Suppressor macrophage treated with lipopolysaccharide for 1 hour (primary cell): ENCODE measurements at places on chromosomes 6 and 20.

GRCh38 chr6:158033751-158034702 is 52.4 kb downstream of the SYNJ2 start:
- DNase-seq = no peak

DNA sequence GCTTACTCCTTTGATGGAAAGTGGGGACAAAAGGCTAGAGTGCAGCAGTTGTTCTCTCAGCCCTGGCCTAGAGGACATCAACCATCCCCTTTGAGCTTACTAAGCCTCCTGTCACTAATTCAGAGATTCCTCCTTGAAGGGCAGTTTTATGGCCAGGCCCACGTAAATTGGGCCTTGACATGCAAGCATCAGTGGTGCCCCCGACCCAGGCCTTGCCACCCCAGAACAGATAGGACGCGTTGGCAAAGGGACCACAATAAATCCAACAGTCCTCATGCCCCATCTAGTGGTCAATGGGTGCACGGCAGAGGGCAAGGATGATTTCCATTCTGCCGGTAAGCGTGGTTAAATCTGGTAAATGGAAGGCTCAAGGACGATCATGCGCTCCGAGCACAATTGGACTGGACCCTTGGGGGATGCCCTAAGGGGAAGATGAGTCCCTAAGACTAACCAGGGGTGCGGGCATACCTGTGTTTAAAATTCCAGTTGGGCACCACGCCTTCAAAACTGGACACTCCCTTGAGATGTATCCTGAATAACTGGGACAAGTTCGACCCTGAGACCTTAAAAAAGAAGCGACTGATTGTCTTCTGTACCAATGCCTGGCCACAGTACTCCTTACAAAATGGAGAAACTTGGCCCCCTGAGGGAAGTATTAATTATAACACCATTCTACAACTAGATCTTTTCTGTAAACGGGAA is 32.6 kb downstream of the CEP85L start:
- DNase-seq = peak; percentile 71

DNA sequence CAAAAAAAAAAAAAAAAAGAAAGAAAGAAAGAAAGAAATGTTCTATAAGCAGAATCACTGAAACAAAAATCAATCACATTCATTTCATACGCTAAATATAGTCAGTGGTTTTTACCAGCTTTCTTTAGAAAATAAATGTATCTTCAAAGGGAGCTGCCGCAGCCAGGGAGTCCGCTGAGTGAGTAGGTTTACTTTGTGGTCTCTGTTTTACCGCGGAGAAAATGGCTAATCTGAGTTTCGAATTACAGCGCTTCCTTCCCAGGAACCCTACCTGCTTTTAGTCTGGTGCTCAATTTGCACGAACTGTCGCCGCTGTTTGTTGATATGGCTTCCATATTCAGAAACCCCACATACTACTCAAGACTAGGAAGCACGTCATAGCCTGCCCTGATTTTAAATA is 102.4 kb downstream of the TFAP2A start:
- DNase-seq = no peak

GRCh38 chr6:133740816-133741215 is 148.1 kb upstream of the TCF21 start:
- DNase-seq = no peak

GRCh38 chr6:54206510-54206909 is 95.3 kb downstream of the MLIP start:
- DNase-seq = no peak

GRCh38 chr6:132995009-132995408 is 180.6 kb downstream of the RPS12 start:
- DNase-seq = no peak

DNA sequence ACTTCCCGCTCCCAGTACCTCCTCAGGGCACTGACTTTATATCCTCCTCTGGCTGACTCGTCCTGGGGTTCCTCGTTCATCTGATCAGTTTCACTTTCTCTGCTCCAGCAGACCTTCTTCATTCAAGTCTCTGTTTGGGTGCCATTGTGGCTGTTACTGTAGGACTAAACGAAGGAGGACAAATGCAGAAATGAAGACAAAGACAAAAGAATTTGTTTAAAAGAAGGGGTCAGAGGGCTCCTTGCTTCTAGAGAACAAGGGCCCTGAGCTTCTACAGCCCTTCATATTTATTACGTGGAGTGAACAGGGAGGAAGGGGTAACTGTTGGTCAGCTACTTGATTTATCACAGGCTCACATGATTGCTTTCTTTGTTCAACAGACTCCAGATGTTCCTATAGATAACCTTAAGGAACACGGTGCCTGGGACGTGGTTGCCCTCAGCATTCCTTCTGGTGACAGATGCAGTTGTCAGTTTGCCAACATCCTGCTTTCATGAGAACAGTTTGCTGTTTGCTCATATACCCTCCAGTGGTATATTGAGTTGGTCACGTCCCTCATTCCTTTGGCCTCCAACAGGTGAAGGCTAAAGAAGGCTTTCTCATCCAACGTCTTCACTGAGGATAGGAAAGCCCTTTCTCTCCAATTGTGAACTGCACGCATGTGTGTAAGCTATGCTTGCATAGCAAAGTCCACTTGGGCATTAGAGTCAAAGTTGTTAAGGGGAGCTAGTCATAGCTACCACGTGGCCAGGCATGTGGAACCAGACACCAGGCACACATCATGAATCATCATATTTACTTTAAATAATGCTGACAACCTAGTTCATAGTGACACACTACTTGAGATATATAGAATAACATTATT is 69.1 kb upstream of the BTN3A2 start:
- DNase-seq = peak; percentile 72

DNA sequence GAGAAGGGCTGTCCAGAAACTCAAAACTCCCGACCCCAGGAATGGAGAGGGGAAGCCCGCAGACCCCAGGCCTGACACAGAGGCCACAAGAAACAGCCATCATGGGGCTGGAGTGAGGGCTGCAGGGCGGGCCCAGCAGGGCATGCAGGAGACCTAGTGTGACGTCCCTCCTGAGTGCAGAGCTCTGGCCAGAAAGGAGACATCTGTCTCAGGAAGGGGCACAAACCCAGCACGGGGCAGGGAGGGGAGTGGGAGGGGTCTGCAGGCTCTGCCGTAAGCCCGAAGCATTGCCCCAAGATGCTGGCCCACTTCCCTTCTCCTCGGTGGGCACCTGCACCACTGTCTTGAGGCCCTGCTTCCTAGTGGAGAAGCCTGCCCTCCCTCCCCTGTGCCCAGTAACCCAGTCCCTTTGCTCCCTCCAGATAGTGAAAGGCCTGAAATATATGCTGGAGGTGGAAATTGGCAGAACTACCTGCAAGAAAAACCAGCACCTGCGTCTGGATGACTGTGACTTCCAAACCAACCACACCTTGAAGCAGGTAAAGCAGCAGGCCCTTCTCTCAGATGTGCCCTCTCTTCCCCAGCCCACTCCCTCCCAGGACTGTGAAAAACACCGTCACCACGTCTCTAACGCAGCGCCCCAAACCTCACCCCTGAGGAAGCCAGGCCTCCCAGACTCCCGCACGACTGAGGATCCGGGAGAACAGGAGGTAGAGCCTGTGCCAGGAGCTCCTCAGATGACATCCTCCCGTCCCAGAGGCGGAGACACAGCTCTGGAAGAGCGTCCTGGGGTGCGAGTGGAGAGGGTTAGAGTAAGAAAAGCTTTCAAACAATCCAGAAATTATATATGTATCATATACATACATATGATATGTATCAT is 9.7 kb downstream of the CST7 start:
- no peak for DNase-seq

DNA sequence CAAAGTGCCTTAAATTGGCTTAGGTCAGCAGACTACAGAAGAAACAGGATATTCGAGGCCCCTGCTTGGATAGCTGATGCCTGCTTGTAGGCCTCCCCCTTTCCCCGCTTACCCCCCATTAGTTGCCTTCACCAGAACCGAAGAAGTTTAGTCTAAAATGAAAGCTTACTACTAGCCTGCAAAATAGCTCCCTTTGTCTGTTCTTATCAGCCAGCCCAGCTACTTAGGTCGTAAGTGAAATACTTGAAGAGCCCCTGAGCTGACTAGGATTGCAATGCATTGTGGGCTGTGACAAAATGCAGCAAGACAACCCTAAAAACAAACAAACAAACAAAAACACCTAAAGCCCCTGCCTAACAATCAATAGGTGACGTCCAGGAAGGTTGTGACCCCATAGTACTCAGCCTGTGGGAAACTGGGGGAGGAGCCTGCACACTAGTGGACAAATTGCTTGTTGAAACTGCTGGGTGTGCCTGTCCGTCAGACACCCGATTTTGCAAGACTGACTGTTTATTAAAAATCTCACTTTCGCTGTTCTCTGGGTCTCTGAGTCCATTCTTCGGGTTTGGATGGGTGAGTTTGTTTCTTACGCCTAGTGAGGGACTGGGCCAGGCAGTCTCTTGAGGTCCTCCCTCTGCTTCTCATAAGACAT is 105.0 kb upstream of the DUSP22 start:
- DNase-seq = no peak

DNA sequence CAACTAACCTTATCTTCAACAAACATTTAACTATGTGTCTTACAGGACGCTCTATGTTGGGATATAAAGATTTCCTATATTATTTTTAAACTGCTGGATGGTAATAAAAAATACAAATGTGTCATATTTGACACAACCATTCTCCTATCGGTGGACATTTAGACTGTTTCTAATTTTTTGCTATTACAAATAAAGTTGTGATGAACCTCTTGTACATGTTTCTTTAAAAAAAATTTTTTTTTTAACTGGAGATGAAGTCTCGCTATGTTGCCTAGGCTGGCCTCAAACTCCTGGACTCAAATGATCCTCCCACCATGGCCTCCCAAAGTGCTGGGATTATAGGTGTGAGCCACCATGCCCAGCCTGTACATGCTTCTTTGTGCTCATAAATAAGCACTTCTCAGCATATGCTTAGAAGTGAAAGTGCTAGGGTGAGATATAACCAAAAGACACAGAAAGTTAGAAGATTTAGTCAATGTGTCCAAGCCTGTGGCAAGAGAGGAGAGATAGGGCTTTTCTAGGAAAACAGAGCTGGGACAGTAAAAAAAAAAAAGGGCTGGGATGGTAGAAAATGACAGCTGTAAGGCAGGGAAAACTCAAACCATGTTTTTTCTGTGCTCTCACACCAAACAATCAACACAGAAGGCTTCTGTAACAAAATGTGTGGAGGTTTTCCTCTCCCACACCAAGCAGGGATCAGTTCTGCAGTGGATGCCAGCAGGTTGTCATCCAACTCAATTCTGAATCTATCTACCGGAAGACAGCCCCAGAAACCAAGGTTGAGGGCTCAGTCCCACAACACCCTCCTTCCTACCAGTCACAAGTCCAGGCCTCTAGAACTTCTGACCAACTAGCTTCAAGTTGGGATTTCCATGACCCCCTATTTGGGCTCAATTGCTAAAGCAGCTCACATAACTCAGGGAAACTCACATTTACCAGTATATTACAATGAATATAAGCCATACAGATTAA is 70.0 kb upstream of the SMIM29 start:
- DNase-seq = no peak

- DNase-seq = no peak
These were observed 524.2 kb downstream of the CDH26 start for GRCh38 chr20:60482221-60483008.

DNA sequence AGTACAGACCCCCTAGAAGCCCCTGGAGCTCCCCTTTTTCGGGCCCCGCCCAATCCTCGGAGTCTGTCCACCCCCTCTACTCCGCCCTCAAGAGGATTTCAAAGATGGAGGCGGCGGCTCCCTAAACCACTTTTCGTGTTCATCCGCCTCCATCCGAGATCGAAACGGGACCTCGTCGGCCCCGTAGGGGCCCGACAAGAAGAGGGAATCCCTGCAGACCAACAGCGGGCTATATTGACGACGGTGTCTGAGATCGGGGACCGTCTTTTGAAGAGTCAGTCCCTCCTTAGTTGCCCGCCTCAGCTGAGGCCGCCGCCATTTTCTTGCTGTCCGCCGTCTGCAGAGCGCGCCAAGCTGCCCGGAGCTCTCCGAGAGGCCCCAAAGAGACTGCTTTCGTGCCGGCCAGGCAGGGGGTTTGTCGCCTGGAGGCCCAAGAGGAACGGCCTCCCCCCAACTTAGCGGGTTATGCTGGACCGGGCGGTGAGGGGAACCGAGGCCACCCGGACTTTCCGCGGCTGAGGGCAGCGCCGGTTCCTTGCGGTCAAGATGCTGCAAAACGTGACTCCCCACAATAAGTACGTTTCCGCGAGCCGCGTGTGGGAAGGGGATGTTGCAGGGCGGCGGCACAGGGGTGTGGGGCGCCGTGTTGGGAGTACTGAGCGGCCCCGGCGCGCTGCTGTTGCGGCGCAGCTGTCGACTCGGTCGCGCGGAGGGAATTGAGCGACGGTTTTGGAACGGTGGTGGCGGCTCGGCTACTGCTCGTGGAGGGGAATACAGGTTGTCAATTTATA is 4.2 kb downstream of the BRD2 start:
- DNase-seq = peak; percentile 59

DNA sequence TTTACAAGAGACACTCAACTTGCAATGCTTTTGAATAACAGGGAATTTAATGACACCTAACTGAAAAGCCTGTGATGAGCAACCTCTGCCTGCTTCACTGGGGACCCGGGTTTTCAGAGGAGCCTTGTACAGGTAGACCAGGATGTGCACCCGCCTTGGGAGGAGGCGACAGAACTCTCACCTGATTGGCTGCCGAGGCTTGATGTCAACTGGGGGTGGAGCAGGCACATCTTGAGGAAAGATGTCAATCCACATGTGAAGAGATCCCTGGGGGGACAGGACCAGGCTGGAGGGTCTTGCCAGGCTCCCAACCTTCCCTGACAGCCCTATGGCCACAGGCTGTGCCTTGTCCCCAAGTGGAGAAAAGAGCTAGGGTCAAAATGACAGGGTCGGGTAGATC is 19.8 kb downstream of the ERGIC3 start:
- DNase-seq = no peak

GRCh38 chr6:169862043-169862891 is 110.8 kb downstream of the ERMARD start:
- DNase-seq = no peak

DNA sequence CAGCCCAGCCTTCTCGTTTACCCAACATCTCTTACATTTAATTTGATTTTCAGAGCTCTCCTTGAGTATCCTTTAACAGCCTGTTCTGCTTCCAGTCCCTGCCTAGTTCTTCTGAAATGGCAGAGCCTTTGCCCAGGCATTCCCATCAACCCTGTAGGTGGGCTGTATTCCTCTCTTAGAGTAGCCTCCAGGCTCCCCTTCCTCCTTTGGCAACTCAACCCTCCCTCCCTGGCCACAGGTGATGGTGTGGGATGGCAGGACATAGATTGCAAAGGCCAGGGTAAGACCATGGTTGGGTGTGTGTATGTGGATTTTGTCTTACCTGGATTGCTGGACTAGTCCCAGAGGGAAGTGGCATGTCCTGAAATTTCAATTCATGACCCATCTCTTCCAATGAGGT is 125.4 kb downstream of the F13A1 start:
- DNase-seq = no peak
